ENCODE measurements at places on chromosomes 4 and X.

DNA sequence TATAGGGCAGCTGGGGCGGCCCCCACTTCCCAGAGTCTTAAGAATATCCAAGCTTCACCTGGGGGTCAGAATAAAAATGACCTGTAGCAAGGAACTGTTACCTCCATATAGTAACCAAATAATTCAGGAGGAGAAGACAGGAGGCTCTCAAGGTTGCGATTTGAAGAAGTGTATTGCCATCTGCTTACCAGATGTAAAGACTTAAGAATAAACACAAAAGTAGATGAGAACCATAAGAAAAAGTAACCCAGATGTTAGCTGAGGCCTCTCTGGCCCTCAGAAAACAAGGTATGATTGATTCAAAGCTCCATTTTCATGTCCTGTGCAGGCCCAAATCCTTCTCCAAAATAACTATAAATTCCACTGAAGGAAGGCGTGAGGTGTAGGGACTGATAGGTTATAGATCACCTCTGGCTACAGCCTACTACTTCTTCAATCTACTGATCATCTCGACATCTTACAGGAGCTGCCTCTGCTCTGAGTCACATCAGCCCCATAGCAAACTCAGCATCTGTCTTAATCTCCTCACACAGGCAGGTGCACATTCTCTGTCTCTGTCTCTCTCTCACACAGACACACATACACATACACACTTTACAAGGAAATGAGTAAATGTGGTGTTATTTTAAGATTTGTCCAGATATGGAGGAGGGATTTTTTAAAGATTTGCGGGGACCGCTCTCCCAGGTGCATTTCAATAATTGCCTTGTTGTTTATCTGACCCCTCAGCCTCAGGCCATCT is 193.9 kb upstream of the EDNRA start:
- DNase-seq, result no peak

GRCh38 chrX:150573106-150573505 is 4.7 kb downstream of the MTM1 start:
- DNase-seq, result no peak

- no peak for DNase-seq
Observed at GRCh38 chr4:40173470-40173875, 23.4 kb upstream of the RHOH start.

- no peak for DNase-seq
Observed at GRCh38 chr4:98260047-98260578, 1.1 kb upstream of the RAP1GDS1 start.

GRCh38 chr4:124333466-124333865 is 379.1 kb downstream of the ANKRD50 start:
- DNase-seq, result no peak

DNA sequence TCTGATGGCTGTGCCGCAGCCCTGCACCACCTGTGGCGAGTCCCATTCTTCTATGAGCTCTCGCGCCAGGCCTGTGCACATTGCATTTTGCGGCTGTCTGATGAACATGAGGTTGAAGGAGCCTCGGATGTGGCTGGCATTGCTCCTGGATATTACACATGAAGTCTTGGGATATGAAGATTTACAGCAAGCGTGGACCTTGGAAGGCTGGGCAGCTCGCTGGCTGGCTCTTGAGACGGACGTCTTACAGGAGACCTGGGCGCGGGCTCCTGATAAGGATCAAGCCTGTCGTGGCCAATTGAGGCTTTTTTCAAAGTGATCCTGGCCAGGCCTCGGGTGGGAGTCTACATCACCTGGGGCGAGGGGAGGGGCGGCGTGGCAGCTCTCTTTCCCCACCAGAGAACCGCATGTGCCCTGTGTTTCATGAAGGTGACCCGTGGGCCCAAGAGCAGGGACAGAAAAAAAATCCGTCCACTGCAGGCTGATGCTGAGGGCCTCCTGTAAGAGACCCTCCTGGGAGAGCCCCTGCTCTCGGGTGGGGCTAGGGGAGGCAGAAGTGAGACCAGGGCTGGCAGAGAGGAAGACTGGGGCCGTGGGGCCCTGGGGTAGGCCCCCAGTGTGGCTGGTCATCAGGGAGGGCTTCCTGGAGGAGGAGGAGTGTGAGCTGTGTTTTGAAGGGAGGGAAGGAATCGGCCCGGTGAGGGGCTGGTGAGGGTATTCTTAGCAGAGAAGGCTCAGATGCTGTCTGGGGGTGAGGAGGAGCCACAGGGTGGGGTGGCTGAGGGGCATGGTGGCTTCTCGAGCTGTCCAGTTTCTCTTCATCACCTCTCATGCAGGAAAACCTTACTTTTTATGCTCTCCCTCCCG is 23.6 kb downstream of the CPZ start:
- DNase-seq, result no peak

DNA sequence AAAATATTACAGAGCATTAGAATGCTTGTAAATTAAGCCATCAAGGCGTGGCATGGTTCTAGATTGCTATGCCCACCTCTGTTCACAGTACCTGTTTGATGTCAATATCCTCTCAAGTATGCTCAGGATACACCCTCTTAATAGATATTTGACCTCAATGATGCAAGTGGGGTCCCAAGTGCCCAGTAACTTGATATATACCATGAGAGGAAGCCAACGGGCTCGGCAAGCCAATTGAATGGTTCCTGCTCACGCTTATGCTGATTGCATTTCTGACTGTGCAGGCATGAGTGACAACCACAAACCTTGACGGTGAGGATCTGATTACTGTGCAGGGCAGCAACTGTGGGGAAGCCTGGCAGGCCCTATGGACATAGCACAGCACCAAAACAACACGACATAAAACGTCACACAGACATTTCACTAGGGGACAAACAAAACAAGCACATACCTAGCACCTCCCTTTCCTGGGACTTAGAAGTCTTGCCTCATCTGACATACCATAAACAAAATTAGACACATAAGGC is 179.1 kb upstream of the ETNPPL start:
- no peak for DNase-seq

- DNase-seq, result no peak
Observed at GRCh38 chrX:34197946-34198345, 65.8 kb upstream of the FAM47A start.

DNA sequence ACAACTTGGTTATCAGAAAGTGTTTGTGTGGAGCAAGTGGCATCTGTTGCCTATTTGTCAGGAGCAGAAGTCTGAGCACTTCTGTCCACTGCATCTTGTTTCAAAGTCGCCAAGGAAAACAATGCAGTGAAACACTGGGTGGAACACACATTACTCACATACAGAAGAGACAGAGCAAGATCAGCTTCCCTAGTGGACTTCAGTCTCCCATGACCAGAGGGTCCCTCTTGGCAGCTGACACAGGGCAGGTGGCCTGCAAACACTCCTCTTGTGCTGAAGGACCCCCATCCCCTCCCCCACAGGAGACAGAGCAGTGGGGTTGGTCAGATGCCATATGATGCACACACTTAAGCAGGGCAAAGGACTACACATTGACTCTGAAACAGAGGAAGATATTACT is 3.6 kb upstream of the BBS12 start:
- DNase-seq, result no peak

DNA sequence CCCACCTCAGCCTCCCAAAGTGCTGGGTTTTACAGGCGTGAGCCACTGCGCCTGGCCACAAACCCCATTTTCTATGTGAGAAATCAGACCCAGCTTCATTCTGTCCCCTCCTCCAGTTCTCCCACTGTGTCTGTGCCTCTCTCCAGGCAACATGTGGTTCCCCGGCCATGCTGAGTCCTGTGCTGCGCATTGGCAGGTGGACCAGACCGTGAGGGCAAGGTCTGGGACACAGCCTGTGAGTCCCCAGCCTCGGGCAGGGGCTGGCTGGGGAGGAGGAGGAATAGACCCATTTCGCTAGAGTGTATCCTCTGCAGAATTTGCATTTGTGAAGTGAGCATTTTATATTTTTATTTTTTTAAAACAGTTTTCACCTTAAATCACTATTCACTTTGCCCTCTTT is 21.5 kb upstream of the CLDN24 start:
- DNase-seq, result no peak

Measured in CD4-positive, alpha-beta T cell treated with Interleukin-2 at 100 ng/mL for 4 hours (primary cell).